ENCODE measurements at places on chromosomes 16 and 17.

- DNase-seq = peak; percentile 42
These were observed 66.6 kb upstream of the TMEM97 start for GRCh38 chr17:28252436-28252835.

DNA sequence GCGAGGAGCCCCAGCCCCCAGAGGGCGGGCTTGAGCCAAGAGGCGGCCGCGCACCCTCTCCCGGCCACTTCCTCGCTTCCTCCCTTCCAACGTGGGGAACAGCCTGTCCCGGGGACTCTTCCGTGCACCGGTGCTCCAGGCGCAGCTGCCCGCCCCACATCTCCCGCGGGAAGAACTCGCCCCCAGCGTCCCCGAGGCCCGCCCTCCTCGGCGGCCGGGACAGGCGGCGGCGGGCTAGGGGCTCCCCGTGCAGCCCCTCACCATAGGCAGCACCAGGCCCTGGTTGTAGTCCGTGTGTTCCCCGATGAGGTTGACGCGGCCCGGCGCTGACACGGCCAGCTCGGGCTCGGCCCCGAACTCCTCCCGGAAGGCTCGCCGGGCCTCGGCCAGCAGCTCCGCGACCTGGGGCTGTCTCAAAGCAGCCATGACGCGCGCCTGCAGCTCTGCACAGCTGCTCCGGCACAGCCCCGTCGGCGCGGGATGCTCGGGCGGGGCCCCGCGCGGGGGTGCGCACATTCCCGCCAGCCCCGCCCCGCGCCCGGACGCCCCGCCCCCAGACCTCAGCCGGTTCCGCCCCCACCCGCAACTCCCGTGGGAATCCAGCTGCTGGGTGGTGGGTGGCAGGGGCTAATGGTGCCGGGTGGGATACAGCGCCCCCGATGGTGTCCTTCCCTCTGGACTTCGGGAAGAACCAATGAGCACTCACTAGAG is at the start of gene GALK1:
TSS of gene GALK1 (minus strand) at position 482 of the 711 bp plus-strand sequence. CDS start at position 426, 56 bp downstream.
- DNase-seq = peak; percentile 75

DNA sequence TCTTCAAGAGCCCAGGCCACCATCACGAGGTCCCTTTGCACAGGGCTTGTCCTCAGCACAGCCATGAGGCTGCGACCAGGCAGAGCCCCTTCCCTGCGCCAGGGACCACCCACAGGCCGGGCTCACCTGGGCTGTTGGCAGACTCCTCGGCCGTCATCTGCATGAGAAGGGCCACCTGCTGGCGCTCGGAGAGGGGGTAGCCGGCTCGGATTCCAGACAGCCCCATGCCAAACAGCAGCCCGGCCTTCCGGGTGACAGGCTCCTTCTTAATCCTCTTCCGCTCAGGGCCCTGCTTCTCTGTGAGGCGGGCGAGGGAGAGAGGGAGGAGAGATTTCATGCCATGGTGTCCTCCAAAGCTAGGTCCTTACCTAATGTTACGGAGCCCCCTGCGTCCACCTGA is 73.4 kb downstream of the ZNF778 start:
- no peak for DNase-seq

DNA sequence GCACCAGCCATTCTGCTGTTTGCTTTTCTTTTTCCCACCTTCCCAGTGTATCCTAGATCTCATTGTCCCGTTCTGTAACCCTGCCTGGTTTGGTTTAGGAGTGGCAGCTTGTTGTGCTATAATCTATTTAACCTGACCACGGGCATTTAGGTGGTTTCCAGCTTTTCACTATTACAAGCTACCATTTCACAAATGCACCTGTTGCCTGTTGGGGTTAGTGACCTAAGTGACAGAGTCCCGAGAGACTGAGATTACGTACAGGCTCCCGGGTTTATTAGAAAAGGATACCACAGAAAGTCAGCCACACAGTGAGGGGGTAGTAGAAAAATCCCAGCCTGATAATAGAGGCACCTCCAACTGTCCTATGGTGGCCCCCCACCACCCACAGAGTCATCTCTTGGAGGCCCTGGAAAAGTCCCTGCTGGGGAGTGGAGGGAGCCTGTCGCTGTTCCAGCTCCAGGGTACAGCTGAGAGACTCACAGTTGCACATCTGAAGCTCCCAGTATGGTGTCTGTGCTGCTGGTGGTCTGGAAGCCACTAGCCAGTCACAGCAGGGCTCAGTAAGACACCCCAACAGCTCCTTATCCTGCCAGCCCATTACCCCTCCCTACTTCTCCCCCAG is 21.2 kb downstream of the CLEC16A start:
- DNase-seq = no peak

GRCh38 chr16:79844603-79845002 is 244.1 kb upstream of the MAF start:
- DNase-seq = no peak

- no peak for DNase-seq
These were observed 38.5 kb downstream of the PIGL start for GRCh38 chr17:16255481-16255921.

- no peak for DNase-seq
These were observed 16.0 kb upstream of the SMIM5 start for GRCh38 chr17:75617218-75617617.

DNA sequence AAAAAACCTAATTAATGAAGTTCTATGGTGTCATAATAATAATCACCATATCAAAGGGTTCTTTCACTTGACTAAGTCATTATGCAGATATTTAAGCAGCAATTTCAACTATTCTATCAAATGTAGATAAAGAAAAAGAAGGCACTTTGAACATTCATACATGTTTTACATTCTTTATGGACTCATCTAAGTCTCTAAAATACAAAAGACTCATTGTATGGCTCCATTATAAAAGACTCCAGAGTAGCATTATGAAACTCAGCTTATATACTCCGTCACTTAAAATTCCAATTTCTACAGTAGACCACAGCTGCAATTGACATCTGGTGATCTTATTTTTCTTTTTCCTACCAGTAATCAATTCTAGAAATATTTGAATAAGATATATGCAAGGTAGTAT is 173.5 kb upstream of the KIF2B start:
- no peak for DNase-seq

DNA sequence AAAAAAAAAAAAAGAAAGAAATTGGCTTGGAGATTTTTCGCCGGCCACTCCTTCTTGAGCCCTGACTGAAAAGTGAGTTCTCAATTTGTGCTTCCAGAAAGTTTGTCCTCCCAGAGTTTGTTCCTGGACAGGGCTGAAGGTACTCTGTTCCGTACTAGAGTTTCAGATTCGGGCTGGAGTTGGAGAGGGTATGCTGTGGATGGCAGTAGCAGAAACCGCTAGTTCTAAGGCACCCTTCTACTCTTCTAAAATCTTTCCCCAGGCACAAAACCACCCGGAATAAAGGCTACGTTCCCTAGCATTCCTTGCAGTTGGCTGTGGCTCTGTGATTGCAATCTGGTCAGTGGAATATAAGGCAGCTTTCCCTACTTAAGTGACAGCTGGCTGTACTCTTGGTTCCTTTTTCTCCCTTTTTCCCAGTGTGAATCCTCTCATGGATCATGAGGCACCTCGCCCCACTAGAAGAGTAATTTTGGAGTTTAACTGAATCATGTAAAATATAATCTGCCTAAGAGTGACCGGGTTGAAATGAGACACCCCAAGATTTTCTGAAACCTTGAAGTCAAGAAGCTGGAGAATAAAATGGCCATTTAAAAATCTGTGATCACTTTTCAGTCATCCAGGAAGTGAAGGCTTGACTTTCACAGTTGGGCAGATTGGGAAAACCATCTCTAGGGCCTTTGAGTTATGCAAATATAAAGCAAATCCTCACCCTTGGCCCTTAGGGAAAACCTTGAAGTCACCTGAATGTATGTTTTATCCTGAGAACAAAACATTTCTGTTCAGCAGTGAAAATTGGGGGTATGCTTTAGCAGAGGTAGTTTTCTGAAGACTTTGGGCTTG is 901 bp upstream of the HEATR6 start:
- peak; percentile 56 for DNase-seq

DNA sequence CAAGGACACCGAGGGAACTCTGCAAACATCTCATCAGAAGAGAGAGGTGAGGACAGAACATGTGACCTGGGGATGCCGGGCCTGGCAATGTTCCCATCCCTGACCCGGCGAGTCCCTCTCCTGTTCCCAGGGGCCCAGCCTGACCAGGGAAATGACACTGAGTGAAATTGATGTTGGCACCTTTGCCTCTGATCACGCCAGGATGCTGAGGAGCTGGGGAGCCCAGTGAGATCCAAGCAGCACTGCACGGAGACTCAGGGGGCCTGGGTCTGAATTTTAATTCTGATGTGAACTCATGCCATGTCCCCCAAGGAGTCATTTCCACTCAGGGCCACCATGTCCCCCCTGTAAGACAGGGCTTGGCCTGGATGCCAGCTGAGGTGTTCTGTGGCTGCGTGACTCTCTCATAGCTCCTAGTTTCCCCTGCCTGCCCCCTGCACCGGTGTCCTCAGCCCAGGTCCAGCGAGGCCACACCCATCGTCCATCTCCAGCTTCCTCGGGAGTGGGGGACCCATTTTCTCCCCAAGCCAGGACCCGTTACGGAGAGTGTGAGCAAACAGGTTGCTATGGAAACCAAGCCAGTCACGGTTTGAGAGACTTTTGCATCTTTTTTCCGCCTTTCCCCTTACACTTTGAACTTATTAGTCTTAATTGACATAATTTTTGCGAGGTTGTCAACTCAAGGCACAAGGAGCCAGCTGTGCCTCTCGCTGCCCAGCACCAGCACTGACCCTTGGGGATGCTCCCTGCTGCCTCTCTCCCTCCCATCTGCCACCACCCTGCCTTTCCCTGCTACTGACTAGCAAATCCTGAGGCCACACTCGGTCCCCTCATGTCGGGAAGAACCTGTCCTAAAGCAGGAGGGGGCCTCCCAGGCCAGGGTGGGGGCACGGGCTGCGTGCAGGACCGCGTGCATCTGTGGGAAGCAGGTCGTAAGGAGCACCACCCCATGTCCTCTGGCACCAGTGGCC is 150.0 kb downstream of the SDK2 start:
- no peak for DNase-seq

GRCh38 chr16:64475627-64476351 is 646.1 kb downstream of the CDH11 start:
- no peak for DNase-seq

- DNase-seq = peak; percentile 98
These were observed 98.6 kb upstream of the CHMP6 start for GRCh38 chr17:80892900-80893603.

GRCh38 chr17:6567528-6568183 is 11.3 kb upstream of the PITPNM3 start:
- DNase-seq = no peak

DNA sequence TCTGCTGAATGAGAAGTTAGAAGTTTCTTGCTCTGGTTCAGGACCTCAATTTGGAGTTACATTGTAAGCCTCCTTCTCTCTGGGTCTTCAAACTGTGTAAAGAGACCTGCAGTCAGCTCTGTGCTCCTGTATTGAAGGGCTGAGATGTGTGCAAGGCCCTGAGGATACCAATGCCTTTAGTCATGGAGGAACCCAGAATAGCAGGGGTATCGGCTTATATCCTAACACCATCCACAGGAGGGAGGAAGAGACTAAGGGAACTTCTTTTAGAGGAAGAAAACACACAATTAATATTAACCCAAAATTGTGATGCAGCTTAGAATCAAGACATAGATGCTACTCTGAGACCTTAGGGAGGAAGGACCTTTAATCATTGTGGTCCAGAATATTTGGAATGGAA is 36.5 kb downstream of the GLP2R start:
- peak; percentile 11 for DNase-seq

DNA sequence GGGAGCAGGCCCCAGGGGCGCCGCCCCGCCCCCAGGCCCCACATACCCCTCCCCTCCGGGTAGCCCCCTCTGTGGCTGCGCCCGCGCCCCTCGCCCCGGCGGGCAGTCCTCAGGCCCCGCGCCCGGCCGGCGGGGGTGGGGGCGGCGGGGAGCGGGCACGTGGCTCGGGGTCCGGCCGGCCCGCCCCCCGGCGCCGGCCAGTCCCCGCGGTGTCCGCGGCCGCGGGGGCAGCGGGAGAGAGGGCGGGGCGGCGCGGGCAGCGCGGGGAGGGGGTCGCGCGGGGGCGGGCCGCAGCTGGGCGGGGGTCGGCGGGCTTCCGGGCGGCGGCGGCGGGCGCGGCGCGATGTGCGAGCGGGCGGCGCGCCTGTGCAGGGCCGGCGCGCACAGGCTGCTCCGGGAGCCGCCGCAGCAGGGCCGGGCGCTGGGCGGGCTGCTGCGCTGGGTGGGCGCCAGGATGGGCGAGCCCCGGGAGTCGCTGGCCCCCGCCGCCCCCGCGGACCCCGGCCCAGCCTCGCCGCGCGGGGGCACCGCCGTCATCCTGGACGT is 335 bp downstream of the NECAB2 start:
- DNase-seq = no peak

GRCh38 chr17:11177340-11177739 is 63.7 kb upstream of the SHISA6 start:
- DNase-seq = no peak

DNA sequence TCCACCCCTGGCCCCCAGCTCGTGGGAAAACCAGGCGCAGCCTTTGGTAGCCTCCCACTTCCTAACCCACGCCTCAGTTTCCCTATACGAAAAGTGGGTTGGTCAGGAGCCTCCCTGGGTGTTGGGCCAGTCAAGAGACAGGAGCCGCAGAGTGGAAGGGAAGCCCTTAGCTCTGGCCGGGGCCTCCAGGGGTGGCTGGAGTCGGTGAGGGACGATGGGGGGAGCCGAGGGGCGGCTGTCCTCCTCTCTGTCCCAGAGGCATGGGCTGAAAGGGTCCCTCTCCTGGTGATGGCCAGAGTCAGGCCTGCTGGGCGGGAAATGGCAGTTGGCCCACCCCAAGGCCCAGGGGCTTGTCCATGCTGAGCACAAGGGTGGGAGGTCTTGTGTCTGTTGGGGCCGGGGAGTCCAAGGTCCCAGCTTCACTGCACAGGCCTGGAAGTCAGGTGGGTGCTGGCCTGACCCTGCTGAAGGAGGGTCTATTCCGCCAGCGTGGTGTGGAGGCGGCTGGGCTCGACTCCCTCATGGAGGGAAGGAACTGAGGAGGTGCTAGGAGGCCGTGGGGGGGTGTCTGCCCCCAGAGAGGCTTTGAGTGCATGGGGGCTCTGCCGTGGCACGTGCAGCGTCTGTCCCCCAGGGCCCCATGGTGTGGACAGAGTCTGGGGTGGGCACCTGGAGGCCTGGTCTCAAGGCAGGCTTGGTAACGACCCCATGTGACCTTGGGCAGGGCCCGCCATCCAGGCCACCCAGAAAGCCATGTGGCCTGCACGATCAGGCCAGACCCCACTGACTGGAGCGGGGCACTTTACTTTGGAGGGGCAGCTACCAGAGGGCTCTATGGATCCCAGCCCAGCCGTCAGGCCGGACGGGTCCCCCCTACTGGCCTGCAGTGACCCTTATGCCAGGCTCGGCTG is 1.1 kb downstream of the SLC16A3 start:
- no peak for DNase-seq

- DNase-seq = no peak
These were observed 12.3 kb downstream of the ADORA2B start for GRCh38 chr17:15957206-15957605.

GRCh38 chr16:9114112-9114511 is 22.7 kb downstream of the HAPSTR1 start:
- no peak for DNase-seq

- no peak for DNase-seq
These were observed 25.4 kb downstream of the MYH3 start for GRCh38 chr17:10631701-10632100.

DNA sequence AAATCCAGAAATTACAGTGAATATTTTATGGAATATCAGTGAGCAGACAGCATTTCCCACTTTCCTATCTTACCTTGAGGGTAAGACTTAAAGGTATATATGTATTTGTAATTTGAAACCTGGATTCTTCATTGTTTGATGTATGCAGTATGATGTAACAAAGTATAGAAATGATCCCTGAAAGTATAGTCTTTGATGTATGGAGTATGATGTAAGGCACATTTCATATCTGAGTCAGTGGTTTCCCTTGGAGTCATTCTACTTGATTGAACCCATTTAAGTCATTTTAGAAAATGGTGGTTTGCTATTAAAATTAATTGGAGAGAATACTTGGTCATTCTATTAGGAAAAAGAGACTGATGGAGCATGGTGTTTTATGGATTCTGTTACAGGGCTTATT is 10.1 kb downstream of the AMZ2 start:
- DNase-seq = no peak

Measured in ACHN (cell line).